Aorta (tissue), 5 donors: ENCODE measurements at places on chromosomes 13 and 19. TPM values are rescaled to one million over a fixed set of nuclear protein-coding genes. Genes with fewer than 3 reads are reported as not detected.

GRCh38 chr13:94384231-94384905 lies 95.1 kb downstream of the DCT start:
- no peak for DNase-seq

DNA sequence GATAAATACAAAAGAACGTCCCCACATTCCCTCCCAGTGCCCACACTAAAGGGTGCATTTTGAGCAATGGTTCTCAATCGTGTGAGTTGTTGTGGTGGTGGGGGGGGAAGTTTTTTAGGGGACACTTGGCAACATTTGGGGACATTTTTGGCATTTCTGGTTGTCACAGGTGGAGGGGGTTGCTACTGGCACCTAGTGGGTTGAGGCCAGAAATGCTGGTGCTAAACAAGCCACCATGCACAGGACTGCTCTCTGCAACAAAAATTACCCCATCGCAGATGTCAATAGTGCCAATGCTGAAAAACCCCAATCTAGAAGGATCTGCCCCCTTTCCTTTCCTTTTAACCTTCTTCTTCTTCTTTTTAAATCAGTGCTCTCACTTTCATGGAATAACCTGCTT lies 453.3 kb downstream of the TSHZ3 start:
- no peak for DNase-seq

- no peak for DNase-seq
Observed at GRCh38 chr19:3477951-3478350, 2.4 kb downstream of the SMIM24 start.

GRCh38 chr19:1824252-1824622 lies 12.2 kb upstream of the ATP8B3 start:
- no peak for DNase-seq

- no peak for DNase-seq
Observed at GRCh38 chr13:90535421-90535820, 812.1 kb upstream of the MIR17HG start.

DNA sequence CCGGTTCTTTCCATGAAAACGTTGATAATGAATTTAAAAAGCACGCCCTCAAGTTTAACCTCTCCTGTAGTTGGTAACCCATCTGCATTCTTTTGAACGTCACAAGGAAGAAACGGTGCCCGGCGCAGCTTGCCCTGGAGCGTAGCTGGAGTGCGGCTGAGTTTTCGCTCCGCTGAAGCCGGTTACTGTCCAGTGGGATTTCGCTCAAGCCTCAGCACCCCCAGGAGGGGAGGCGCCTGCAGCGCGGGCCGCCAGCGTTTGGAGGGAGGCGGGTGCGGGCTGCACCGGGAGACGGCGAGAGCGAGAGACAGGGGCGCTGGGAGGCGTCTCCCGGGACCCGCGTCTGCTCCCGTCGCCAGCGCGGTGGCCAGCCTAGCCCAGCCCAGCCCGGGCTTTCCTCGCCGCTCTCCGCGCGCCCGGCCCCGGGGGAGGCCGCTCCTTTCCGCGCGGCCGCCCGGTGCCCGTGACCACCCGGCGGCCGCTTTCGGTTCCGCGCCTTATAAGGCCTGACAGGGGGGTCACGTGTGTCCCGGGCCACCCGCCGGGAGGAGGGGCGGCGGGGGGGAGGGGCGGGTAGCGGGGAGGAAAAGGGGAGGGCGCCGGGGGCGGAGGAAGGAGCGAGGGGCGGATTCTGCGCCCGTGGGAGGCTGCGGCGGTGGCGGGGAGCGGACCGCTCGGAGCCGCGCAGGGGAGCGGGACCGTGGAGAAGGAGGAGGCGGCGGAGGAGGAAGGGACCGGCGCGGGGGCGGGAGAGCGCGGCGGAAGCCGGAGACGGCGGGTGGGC lies 8.3 kb upstream of the DGKH start:
- DNase-seq = peak; percentile 95

Gene ZNF497
- total RNA-seq = 0.87 TPM
